ENCODE measurements at places on chromosomes 5 and 9.

DNA sequence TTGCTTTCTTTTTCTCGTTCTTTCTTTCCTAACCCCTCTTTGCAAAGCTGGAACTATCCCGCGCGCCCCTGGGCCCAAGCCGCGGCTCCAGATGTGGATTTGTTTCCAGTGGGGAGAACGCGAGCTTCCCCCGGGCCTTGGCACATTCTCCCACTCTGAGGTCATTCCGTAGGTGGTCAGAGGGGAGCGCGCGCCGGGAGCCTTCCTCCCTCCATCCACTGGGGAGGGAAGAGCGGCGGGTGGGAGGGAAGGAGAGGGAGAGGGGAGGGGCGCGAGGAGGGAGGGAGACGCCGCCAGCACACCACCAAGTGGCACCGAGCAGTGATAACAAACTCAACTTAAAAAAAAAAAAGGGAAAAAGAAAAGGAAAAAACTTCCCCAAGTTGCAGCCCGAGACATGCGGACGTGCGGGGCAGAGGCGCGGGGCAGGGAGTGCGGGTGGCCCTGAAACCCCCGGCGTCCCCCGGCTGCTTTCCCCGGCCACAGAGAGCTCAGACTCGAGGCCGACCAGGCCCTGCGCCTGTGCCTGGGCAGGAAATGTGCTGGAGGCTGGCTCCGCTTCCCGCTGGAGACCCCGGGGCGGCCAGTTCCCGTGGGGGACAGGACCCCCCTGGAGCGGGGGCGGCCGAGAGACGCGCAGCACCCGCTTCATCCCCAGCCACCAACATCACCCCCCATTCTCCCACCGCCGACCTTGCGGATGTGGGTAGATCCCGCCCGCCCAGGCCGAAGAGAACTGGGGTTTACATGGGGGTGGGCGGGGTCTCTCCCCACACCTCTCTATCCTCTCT lies 3.1 kb downstream of the IER5L start:
- DNase-seq, result peak; percentile 81

GRCh38 chr9:69325409-69326212 lies 596 bp downstream of the ENTREP1 start:
- DNase-seq, result peak; percentile 64

DNA sequence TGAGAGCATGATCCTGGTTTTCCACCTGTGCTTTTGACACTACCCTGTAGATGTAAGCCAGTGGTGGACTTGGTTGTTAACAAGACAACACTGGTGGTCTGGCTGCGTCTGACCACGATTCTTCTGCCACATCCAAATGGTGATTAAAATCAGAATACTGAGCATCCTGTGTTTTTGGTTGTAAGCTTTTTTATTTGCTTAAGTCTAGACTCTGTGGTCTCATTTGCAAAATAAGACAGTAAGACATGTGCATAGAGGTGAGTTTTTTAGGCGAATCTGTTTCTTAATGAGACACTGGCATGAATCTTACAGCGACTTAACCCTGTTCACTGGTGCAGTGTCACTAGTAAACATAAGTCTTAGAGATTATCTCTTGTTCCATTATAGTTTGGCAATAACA lies 165.4 kb downstream of the ARHGEF28 start:
- DNase-seq, result no peak

DNA sequence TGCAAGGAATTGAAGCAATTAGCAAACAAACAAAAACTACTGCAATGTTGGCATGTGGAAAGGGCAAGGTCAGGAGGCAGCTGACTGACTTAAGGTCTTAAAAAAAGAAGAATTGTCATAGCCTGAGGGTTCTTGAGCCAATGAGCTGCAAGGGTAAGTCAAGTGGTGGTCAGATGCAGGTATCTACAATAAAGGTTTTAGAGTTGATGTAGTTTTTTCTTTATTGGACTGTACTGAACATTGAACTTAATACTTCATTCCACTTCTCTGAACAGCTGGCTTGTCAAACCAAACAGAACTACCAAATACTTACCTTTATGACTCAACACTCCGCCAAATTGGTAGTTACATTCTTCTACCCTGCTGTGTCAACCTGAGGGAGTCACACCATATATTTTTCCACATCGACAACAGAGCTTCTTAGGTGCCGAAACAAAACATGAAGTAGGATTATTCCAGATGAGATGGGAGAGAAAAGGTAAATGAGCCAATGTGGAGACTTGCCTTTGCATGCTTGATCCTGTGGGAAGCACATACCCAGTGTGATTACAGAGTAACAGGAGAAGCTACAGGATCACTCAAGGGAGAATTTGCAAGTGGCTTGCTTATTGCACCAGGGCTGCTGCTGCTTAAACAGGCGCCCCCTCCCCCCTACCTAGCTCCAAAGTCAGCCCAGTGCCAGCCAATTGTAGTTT lies 35.3 kb downstream of the EQTN start:
- DNase-seq, result no peak

DNA sequence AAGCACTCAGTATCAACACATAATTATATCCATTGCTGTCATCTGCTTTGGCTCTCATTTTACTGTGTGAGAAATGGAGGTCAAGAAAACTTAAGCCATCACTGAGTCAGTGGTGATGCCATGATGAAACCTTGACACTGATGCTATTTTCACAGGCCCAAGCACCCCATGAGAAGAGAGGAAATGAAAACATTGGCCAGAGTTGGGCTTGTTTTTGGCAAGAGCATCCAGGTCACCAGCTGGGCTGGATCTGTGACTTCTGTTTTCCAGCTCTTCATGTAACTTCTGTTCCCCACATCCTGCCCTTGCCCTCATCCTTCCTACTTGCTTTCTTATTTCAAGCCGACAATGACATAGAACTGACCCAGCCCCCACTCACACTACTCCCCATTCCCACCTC lies 10.0 kb downstream of the LCP2 start:
- no peak for DNase-seq

DNA sequence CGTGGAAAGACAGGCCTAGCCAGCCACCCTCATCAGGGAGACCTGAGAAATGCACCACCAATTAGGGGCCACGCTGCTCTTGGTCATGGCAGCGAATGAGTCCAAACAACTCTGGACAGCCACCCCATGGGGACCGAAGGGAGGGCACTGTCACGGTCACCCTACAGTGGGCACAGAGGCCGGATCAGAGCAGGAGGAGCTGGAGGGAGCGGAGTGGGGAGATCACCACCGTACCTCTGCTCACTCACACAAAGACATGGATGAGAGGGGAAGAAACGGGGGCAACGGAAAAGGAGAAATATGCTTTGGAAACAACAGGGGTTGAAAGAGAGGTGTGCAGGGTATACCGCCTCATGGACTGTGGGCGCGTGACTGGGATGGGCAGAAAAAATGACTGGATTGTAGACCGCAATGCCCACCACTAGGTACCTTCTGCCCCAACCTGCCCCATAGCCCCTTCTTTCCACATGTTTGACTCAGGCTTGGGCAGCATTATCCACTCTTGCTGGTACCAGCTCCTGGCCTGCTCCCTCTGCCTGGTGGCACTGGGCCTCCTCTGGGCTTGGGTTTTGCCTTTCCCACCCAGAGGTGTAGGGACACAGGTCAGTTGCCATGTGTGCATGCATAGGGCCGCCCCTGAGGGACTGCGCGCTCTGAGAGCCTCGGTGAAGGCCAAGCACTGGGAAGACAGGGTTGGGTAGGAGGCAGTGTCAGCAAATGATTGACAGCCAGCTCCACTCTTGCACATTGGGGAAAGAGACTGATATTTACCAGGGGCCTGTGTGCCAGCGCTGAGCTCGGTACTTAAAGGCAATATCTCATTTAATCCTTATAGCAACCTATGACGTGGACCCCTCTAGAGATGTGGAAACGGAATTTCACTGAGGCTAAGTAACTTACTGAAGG lies 76.6 kb downstream of the CRB2 start:
- no peak for DNase-seq

DNA sequence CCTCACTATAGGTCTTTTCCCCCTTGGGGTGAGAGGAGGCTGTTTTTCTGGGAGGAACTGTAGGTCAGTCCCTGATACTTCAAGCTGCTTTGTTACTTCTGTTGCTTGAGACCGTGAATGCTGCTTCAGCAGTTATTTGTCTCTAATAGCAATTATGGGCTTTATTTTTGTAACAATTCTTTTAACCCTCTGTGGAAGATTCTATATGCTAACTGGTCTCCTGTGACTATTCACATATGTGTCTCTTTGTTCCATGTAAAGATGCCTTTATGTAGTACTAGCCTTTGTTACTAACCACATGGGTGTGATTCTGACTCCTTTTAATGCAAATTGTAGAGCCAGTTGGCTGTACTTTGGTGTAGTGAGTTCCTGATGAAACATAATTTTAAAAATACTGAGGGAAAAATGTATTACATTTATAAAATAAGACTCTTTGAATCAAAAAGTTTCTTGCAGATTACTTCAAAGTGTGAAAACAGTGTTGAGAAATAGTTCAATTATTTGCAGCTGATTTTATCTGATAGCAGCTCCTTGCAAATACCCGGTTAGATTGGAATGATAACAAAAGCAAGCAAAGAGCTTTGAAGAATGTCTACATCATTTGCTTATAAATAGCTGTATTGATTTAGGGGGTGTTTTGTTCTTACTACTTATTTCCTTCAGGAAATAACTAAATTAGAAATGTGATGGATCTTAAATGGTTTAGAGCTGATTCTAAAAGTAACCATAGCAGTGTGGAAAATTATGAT lies 46.6 kb downstream of the ANGPTL2 start:
- DNase-seq, result peak; percentile 39

- DNase-seq, result no peak
Measured at GRCh38 chr5:157214415-157214814, 33.8 kb downstream of the ITK start.

GRCh38 chr5:94872526-94872925 lies 254.1 kb downstream of the SLF1 start:
- no peak for DNase-seq

DNA sequence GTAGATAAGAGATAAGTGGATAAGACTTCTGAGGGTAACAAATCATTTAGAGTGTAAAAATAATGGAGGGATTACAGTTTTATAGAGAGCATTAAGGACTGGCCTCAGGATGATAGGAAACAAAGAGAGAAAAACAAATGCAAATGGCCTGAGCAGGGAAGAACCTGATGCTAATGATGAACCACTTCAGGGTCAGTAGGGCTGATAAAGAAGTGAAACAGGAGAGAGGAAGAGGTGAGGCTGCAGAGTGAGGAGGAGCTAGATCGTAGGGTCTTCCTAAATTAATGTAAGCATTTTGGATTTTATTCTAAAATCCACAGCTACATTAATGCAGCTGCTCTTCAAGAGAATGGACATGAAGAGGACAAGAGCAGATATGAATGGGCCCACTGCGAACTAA lies 698.0 kb upstream of the MEF2C start:
- DNase-seq, result no peak

DNA sequence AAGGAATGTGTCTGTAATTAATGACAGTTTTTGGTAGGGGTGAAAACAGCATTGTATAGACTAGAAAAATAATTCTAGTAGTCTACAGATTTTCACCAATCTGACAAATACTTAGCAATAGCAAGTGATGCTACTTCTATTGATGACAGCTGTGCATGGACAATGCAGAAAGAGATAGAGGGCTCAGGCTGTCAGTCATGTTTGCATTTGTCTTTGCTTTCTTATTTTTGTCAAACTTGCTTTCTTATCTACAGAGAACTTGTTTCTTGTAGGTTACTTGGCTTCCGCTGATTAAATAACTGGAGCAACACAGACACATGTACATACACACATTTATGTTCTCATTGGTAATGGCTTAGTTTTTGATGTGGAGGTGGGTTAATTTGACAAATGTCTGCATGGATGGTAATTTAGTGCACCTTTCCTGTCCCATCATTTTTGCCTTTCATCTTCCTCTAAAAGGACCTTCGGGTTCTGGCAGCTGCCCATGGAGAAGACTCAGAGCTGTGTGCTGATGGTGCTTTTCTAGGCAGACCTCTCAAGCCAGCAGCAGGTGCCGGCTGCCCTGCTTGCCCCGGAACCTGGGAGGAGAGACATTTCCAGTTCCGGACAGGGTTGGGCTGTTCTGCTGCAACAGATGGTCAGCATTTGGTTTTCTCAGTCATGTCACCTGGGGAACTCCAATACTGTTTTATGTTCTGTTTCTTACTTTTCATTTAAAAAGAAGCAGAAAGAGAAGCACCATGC lies 28.8 kb downstream of the CAMK4 start:
- no peak for DNase-seq

- peak; percentile 92 for DNase-seq
Measured at GRCh38 chr9:130982636-130983358, 26.2 kb upstream of the LAMC3 start.

- no peak for DNase-seq
Measured at GRCh38 chr5:17910318-17910717, 276.1 kb downstream of the TAF11L14 start.

- no peak for DNase-seq
Measured at GRCh38 chr5:149485655-149486615, 65.3 kb downstream of the CSNK1A1 start.

DNA sequence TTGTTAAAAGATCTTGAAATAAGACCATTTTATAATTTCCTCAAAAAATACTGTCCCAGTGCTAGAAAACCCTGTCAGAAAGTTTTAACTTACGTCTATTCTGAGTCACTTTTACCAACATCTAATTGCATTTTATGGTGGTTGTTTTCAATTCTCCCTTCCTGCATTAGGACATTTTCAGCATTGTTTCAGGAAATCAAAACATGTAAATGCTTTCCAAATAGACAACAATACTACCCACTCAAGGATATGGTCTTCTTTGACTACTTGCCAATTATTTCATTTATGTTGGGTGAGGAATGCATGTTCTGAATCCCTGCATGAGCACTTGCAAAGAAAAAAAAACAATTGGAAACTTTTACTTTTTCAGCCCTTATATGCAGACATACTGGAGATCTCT lies 284.6 kb upstream of the PDE4D start:
- no peak for DNase-seq

All from NCI-H1417 (cell line).